ENCODE measurements at places on chromosomes 5 and 9.

GRCh38 chr9:78103971-78104433 is 72.4 kb upstream of the GNAQ start:
- DNase-seq, result peak; percentile 9

GRCh38 chr9:104784098-104784497 is 20.2 kb downstream of the NIPSNAP3B start:
- no peak for DNase-seq

- DNase-seq, result no peak
These were observed 31.5 kb upstream of the FAM170A start for GRCh38 chr5:119597728-119598298.

- peak; percentile 36 for DNase-seq
These were observed 286.3 kb upstream of the EFNA5 start for GRCh38 chr5:107957051-107957450.

DNA sequence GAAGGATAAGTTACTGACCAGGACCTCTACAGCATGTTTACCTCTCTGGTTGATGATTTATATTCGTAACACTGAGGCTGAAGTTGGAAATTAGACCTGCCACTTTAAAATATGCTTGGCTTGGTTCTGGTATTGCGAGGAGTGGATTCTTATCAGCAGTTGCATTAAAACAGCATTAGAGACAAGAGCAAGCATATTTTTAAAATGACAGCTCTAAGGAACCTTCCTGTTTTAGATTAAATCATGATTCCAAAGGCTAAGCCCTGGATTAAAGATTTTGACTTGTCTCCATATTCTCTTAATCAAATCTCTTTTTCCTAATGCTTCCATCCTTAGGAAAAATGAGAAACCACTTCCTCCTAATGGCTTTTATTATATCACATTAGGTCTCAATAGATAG is 277.8 kb downstream of the KCTD16 start:
- DNase-seq, result no peak
